ENCODE measurements at places on chromosomes 1 and 21.

GRCh38 chr21:37828991-37829390, 87.3 kb downstream of the KCNJ6 start:
- no peak for DNase-seq

DNA sequence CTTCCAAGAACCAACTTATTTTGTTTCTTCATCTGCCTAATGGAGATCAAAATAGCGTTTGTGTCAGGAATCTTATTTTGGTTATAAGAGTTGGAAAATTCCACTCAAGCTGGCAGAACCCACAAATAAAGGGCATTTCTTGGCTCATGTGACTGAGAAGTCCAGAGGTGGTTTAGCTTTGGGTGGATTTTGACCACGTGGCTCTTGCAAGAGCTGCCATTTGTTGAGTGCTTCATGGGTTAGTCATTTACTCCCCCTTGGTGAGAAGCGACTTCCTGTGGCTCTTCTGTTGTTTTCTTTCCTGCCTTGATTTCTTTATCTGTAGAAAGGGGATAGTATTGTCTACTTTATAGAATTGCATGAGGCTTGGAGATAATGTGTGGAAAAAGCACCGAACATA, 9.5 kb upstream of the RNF186 start:
- DNase-seq = no peak

- DNase-seq = no peak
These were observed 94.7 kb downstream of the DMRTB1 start for GRCh38 chr1:53553734-53554509.

DNA sequence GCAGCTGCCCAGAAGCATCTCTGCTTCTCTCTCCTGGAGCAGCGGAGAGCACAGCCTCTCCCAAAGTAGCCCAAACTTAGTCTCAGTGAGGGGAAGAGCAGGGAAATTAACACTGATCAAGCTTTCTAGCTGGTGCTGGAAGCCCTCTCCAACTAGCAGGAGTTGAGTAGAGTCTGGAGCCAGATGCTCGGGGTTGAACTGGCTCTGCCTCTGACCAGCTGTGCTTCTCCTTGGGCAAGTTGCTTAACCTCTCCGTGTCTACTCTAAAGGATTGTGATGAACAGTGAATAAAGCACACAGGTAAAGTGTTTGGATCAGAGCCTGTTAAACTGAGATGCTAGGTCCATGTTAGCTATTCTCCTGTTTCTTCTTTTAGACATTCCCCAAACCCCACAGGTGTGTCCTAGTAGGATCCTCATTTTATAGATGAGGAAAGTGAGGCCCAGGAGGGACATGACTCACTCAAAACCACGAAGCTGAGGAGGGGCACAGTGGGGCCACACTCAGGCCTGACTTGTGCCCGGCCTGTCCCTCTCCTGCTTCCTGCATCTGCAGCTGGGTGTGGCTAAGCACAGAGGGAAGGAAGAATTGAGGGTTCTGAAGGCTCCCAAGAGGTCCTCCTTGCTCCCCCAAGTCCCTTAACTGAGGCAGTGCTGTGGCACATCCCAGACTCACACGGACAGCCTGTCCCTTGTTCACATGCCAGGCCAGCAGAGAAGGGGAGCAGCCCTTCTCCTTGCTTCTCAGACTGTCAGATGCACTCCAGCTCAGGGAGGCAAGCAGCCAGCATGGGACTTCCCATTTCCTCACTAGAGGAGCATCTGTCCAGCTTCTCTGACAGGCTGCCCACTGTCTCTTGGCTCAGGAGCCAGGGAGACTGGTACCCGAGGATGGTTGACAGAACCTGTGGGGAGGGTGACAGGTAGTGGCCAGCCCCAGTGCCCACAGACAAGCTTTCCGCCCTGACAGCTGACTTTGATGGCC, 152.0 kb upstream of the IGSF21 start:
- DNase-seq = no peak

GRCh38 chr1:88890791-88891317, 513 bp downstream of the GTF2B start:
- no peak for DNase-seq

GRCh38 chr1:14810595-14811361, 212.3 kb downstream of the KAZN start:
- DNase-seq = no peak

GRCh38 chr21:42384989-42385388, 10.9 kb downstream of the TMPRSS3 start:
- no peak for DNase-seq

- DNase-seq = no peak
These were observed 128.3 kb downstream of the MACF1 start for GRCh38 chr1:39332828-39333227.

GRCh38 chr1:7476402-7476801, 294.7 kb upstream of the VAMP3 start:
- no peak for DNase-seq

- no peak for DNase-seq
These were observed 86.7 kb downstream of the MAST2 start for GRCh38 chr1:45890078-45890477.

GRCh38 chr1:15181564-15181963, 28.0 kb downstream of the TMEM51 start:
- DNase-seq = no peak

GRCh38 chr1:94668528-94668927, 127.0 kb upstream of the F3 start:
- no peak for DNase-seq

DNA sequence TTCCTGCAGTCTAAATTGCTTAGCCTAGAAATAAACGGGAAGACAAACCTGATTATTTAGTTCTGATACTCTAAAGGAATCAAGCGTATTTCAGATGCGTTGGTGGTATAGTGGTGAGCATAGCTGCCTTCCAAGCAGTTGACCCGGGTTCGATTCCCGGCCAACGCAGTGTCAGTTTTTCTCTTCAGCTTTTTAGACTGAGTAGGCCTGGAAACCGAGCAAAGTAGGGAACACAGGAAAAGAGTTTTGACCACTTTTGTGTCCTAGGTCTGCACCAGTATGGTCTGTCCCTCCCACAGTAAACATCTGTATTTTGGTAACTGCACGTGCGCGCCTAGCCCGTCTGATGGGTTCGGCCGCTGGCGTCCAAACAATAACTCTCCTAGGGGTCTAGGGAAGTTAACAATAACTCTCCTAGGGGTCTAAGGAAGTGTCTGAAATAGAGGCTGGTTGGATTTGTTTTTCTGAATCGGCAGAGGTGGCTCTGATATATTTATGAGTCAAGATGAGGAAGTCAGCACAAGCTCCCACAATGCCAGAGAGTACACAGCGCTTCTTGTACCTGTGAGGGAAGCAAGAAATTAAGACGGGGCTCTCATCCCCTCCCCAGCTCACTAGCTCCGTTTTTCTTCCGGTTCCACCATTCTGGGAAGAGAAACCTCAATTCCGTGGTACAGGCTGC, 15.6 kb upstream of the HJV start:
- peak; percentile 93 for DNase-seq

DNA sequence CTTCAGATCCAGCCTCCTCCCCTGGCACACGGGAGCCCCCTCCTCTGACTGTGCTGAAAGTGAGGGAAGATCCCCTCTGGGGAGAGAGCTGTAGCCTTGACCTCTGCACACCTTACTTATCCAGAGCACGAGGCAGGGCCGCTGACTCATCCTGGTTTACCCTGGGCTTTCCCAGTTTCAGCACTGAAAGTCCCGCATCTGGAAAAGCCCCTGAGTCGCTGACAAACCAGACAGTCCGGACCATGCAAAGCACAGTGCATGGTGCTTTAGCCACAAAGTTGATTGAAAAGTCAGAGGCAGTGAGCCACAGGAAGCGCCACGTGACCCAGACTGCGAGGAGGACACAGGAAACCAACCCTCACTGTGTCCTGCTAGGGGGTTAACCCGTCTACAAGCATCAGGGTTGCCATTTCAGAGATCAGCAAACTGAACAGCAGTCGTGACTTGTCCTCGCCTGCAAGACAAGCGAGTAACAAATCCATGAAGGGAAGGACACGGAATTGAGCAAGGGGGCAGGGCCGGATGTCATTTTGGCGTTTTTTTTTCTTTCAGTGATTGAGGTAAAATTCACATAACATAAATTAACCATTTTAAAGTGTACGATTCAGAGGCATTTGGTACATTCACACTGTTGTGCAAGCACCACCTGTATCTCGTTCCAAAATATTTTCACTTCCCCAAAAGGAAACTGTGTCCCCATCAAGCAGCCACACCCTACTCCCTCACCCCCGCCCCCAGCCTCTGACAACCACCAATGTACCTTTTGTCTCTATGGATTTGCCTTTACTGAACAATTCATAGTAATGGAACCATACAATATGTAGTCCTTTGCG, 19.9 kb upstream of the IFNGR2 start:
- peak; percentile 57 for DNase-seq

GRCh38 chr1:233097959-233098580, 147.7 kb downstream of the NTPCR start:
- DNase-seq = no peak

GRCh38 chr1:115166531-115167091, 77.3 kb upstream of the TSPAN2 start:
- no peak for DNase-seq

DNA sequence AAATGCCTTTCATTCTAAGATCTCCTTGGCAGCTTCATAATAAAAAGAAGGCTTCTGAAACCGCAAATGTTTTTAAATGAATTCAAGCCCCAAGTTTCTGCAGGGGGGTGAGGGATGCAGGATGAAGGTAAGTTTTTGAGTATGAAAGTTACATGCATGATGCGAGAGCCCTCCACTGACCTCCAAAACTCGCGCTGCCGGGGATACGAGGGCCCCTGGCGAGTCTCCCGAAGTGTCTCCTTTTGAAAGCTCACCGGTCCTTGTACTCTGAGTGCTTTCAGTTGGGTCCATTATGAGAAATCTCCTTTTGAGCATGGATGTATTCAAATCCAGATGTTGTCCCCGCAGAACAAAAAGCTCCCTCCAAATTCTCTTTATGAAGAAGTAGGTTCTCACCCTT, 18.9 kb upstream of the ZC3H12A start:
- no peak for DNase-seq

GRCh38 chr1:66563094-66563800, 29.3 kb downstream of the SGIP1 start:
- no peak for DNase-seq

- no peak for DNase-seq
These were observed 125.7 kb upstream of the TMPRSS15 start for GRCh38 chr21:18529254-18529653.

GRCh38 chr1:207397525-207397926, 56.6 kb upstream of the CR2 start:
- DNase-seq = no peak

DNA sequence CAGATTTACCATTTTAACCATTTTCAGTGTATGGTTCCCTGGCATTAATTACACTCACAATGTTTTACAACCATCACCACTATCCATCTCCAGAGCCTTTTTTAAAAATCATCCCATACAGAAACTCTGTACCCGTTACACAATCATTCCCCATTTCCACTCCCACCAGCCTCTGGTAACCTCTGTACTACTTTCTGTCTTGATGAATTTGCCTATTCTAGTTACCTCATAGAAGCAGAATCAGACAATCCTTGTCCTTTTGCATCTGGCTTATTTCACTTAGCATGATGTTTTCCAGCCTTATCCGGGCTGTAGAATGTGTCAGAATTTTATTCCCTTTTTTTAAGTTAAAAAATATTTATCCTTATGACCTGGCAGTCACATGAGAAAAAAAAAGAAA, 33.0 kb downstream of the PGM1 start:
- no peak for DNase-seq

- peak; percentile 77 for DNase-seq
These were observed 197.9 kb upstream of the SGIP1 start for GRCh38 chr1:66335859-66336640.

DNA sequence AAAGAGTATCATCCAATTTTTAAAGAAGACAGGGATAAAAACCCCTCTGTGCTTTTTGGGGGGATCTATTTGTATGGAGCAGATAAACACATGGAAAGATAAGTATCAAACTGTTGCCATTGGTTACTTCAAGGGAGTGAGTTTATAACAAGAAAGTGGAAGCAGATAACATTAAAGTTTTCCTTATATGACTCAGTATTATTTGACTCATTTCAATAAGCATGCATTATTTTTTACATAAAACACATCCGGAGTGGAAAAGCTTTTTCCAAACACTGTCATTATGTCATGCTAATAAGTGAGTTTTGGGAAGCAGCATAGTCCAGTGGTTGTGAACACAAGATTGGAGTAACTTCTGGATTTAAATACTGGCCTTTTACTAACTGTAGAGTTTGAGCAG, 452.2 kb downstream of the LTN1 start:
- no peak for DNase-seq

- no peak for DNase-seq
These were observed 423.3 kb upstream of the OLFM3 start for GRCh38 chr1:102420034-102420433.

DNA sequence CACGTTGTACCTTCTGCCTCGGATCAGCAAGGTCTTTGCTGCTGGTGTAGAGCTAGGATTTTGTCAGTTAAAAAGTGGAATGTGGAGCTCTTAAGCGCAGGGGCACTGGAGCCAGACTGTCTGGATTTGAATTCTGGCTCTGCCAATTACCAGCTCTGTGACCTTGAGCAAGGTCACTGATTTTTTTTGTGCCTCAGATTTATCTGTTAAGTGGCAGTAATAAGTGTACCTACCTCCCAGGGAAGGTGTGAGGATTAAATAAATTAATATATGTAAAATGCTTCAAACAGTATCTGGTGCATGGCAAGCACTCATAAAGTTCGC, 40.3 kb downstream of the UBE2U start:
- DNase-seq = no peak

DNA sequence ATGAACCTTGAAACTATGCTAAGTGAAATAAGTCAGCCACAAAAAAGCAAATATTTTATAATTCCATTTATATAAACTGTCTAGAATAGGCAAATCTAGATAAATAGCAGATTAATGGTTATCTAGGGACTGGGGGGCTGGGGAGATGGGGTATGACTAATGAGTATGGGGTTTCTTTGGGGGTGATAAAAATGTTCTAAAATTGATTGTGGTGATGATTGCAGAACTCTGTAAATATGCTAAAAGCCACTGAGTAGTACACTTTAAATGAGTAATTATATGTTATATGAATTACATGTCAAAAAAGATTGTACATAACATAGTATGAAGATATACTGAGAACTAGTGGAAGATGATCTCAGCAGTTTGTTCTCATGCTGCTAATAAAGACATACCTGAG, 675.0 kb downstream of the KIF26B start:
- no peak for DNase-seq

- DNase-seq = no peak
These were observed 20.5 kb downstream of the HTR1D start for GRCh38 chr1:23196627-23197328.

DNA sequence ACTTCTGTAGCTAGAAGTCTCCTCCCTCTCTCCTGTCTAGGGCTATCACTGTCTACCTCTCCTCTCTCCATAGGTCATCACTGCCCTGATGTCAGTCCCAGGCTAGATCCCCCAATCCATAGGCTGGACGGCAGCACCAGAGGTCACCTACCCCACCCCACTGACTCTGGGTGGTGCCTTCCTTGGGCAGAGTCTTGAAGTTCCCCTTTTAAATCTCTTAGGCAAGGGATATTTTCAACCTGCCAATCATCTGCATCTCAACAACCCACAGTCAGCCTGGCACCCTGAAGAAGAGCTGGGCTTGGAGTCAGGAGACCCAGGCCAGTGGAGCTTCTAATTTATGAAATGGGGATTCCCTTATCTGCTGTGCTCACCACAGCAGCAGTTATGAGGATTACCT, 13.2 kb downstream of the MYBPH start:
- no peak for DNase-seq
